Stimulated activated CD8-positive, alpha-beta memory T cell treated with anti-CD3 and anti-CD28 coated beads, Interleukin-12 subunit alpha, Interleukin-12 subunit beta, amount 100 ng/mL, for 4 hours (primary cell): ENCODE measurements at places on chromosomes 12 and 14.

DNA sequence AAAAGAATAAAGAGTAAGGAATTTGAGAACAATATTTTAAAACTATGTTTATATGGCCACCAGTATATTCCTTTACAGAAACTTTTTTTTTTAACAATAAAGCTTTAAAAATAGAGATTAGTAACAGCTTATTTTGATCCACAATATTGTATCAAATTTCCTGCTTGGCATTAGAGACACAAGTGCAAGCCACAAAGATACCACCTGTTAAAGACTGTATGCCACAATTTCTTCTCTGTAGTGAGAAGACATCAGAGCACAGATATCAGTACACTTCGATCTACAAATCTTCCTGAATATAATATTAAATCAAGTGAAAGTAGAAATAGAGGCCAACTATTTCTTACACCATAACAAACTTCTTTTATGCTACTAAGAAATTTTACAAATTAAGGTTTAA lies 68.0 kb downstream of the GALNT4 start:
- DNase-seq: no peak

GRCh38 chr14:97916669-97917568 lies 1119.7 kb downstream of the VRK1 start:
- no peak for DNase-seq

DNA sequence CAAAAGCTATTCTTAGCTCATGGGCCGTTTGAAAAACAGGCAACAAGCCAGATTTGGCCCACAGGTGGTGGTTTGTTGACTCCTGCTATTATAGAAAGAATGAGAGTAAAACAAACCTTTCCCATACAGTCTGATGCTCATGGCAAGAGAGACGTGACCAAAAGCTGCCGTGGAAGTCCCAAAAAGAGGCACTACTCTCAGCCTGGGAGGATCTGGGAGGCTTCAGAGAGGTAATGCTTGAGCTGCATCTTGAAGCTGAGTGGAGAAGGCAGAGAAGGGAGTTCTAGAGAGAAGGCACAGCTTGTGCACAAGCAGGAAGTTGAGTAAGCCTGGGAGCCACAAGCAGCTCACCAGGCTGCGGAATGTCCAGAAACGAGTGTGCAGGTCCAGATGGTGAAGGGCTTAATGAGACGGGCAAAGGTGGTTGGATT lies 9.6 kb downstream of the PLXNC1 start:
- no peak for DNase-seq

GRCh38 chr14:102665621-102666020 lies 73.2 kb downstream of the RCOR1 start:
- no peak for DNase-seq

DNA sequence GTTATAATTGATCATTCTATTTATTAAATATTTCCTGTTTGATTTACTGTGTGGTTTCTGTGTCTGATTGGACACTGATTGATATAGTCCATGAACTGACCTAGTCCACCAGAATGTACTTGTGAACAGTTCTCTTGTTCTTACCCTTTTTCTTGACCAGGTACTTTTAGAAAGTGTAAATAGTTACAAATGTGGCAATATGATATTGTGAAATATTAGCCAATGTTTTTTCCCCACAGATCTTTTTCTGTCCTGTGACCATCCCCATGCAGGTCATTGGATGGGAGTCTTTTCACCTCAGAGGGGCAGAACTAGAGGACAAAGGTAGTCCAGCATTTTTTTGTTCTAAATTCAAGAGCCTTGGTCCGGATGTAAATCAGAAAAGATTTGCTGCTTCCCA lies 8.3 kb upstream of the CRY1 start:
- DNase-seq: no peak
